ENCODE measurements at places on chromosomes 1 and 21.

DNA sequence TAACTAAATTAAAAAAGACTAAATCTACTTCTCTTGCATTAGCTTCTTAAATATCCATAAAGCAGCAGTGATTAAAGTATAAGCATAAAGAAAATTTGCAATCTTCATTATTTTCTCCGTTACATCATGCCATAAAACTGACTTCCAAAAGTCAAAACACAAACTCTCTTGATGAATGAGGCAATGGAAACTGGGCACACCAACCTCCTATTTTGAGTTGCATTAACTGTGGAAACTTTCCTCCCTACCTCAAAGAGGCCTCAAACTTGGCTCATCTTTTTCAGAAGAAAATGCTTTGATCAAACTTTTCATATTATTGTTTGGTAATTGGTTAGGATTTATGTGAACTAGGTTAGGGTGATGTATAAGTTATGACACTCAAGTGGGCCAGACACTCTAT lies 4.1 kb upstream of the BTG3 start:
- no peak for DNase-seq

DNA sequence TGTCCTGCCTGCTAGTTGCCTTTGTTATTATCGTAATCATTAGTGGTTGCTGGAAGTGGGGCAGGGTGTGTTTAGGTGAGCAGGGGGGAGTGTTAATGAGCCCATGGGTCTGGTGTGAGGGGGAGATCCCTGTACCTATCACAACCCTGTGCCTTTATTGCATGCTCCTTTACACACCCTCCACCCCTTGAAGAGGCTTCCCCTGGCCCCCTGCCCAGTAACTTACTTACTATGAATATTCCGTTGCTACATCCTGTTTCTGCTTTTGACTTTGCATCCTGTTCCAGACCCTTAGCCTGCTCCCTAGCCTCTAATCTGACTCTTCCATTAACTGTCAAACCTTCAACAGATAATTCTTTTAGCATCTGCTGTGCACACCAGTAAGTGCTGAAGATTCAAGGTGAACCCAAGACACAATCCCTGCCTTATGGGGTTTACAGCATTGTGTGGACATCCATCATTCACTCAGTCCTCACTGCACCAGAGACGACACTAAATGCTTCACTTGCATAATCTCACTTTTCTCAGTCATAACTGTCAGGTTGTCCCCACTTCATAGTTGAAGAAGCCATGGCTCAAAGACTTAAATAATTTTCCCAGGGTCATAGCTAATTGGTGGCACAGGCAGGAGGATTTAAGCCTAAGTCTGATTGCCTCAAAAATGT lies 47.9 kb downstream of the CDC7 start:
- no peak for DNase-seq

DNA sequence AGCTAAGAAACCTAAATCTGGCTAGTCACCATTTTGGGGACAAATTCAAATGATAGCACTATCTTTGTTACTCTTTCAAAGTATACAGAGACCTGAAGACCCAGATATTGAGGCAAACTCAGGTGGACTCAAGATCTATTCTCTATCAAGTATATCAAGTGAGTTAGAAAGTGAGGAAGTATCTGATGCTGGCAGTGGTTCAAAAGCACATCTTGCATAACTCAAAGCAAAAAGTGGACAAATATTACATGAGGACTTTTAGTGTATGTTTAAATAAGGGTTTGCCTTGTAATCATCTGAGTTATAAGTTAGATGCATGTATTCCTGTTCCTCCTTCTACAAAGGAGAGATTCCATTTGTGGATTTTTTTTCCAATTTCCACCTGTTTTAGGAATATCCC lies 338.4 kb downstream of the DISC1 start:
- no peak for DNase-seq

DNA sequence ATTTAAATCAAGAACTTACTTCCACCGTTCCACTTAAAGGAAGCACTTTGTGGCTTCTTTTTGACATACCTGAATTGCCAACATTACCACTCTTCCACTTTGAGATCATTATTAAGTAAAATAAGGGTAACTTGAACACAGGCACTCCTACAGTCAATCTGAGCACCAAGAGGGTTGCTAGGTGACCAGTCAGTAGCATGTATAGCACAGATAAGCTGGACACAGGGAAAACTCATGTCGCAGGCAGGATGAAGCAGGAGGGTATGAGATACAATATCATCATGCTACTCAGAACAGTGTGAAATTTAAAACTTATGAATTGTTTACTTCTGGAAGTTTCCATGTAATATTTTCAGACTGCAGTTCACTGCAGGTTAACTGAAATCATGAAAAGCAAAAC lies 47.0 kb upstream of the RAP1GAP start:
- no peak for DNase-seq

DNA sequence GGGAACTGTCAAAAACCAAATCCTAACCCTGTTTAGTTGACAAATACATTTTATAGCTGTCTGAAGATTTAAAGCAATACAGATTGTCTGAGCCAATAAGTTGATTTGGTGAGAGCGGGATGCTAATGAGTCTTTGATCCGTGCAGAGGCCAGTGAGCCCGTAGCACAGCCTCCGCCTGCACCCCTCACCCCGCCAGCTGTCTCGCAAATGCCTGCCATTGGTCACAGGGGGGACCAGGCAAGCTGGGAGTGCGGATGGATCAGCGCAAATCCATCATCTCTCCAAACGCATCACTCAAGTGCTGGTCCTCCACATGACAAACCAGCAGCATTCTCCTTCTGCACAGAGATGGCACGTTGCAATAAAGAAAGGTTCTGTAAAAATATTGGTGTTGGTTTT lies 51.0 kb downstream of the ZBTB18 start:
- no peak for DNase-seq

DNA sequence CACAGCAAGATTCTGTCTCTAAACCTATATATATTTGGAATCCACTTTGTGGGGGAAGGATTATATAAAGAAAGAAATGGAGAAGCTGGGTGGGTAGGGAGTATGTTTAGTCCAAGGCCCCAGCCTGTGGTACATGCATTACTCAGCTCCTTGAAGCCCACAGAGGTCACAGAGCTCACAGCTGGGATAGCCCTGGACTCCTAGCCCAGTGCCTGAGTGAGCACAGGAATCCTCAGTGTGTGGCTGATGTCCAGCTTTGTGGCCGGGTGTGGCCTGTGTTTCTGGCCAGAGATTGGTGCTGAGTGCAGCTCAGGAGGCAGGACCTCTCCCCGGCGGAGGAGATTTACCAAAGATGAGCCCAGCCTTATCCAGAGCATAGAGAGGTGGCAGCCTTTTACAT lies 7.6 kb downstream of the CAPN9 start:
- DNase-seq = no peak

DNA sequence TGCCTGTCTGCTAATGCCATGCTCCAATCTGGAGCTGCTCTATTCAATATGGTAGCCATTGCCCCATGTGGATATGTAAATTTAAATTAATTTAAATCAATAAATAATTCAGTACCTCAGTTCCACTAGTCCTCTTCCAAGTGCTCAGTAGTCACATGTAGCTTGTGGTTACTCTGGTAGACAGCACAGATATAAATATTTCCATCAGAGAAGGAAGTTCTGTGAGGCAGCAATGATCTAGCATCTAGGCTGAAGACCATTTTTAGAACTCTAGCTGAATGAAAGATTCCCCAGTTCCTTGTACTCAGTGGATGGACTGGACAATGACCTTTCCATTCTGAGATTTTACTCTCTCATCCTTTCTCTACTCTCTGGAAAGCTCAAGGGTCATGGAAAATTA lies 25.8 kb upstream of the CAPZB start:
- no peak for DNase-seq

DNA sequence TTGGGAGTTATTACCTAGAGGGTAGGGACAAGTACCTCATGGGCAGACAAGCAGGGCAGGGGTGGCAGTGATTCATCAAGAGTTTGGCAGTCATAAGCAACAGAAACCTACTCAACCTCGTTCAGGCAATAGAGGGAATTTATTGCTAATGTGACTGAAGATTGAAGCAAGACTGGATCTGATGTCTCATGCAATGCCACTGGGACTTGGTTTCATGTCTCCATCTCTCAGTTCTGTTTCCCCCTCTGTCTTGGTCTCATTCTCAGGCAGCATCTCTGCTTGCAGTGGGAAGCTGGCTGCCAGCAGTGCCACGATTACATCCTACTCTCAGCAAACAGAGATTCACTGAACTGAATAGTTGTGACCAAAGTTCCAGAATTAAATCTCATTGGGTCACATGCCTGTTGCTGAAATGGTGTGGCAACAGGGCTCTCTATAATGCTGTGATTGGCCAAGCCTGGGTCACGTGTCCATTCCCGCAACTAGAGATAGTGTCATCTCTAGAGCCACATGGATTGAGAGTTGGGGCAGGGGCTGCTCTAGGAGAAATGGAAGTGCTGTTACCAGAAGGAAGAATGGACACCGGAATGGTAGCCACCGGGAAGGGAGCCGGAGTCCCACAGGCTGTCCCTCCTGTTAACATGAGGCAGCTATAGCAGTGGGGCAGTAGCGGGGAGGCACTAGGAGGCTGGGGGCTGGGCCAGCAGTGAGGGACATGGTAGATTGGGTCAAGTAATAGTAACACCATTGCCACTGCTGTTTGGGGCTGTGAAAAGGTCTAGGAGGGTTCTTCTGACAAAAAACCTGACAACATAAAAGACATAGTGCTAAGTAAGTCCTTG lies 3.9 kb upstream of the CDC42 start:
- DNase-seq = no peak

- DNase-seq = peak; percentile 9
These were observed 3.6 kb upstream of the RSPH1 start for GRCh38 chr21:42499444-42500112.

DNA sequence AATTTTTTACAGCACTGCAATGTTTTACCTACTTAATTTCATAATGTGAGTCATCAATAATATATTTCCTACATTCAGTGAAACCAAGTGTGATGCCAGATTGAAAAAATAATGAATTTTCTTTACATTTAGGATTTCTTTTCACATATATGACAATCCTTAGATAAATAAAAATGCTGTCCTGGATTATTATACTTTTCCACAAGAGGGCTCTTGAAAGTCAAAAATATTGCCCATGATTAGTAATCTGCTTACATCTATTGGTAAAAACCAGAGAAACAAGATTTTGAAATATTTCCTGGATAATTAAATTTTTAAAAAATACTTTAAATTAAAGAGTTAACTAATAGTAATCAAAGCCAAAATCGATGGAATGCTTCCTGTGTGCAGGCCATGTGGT lies 86.8 kb upstream of the PLPPR4 start:
- DNase-seq = no peak

- no peak for DNase-seq
These were observed 5.8 kb downstream of the TTC13 start for GRCh38 chr1:230972855-230973271.

- no peak for DNase-seq
These were observed 19.4 kb downstream of the PRPF38A start for GRCh38 chr1:52423771-52424170.

- no peak for DNase-seq
These were observed at the start of gene GIPC2 for GRCh38 chr1:78045926-78046778. Gene GIPC2, plus strand, starts transcription at chr1:78045966. Its CDS starts 129 bp downstream, at chr1:78046095.

DNA sequence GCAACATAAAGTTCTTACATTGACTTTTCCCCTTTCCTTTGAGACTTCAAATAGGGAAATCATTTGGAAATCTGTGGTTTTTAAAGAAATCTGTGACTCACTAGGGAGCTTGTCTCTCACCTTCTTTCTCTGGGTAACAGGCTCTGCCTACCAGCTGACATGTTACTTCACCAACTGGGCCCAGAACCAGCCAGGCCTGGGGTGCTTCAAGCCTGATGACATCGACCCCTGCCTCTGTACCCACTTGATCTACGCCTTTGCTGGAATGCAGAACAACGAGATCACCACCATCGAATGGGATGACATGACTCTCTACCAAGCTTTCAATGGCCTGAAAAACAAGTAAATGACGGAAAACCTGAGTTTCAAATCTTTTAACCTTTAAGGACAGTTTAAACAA lies 9.2 kb upstream of the CHIA start:
- DNase-seq = no peak

DNA sequence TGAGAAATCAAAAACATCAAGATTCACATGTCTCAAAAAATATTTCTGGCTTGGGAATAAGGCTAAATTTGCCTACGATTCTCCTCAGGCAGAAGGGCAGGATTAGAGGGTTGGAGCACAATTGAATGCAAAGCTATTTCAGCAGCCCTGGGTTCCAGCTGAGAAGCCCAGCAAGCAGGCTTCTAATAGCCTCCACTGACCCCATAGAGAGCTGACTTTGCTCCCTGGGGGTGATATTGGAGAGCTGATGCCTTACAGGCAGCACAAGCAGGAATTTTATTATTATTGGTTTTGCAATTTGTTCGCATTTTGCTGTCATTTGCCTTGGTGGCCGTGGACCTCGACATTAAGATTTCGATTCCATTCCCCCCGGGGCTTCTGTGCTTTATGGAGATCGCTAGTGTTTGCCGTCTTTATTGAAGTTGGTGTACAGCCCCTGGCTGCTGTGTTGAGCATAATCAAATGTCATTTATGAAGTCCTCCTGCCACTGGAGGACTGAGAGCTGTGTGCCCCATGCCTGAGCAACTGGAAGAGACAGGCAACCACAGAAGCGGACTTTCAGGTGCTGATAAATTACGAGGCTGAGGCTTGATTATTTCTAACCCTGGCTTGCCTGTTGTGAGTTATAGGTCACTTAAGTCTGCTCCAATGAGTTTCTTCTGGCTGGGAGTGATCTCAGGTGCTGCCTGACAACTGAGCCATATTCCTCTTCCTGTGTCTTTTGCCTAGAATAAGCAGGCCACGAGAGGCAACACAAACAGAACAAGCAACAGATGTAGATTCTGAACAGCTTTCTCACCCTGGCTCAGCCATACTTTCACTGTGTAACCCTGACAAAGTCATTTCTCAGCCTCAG lies 518.4 kb upstream of the CAMK1G start:
- DNase-seq = no peak

GRCh38 chr1:41623736-41624135 lies 139.3 kb upstream of the EDN2 start:
- DNase-seq = no peak

DNA sequence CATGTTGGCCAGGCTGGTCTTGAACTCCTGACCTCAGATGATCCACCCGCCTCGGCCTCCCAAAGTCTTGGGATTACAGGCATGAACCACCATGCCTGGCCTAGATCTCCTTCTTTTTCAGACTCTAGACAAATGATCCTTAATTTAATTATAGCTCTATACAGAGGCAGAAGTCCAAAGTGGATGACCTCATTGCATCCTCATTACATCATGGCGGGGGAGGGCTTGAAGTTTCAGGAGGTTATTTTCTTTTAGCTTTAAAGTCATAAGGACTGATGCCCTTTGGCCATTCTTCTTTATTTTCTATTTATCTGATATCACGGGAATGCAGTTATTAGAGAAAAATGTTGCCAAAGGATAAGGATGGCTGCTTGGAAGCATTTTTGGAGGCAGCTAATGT lies 14.1 kb upstream of the MARK1 start:
- DNase-seq = no peak

GRCh38 chr1:111735858-111736544 lies 3.2 kb downstream of the INKA2 start:
- no peak for DNase-seq

DNA sequence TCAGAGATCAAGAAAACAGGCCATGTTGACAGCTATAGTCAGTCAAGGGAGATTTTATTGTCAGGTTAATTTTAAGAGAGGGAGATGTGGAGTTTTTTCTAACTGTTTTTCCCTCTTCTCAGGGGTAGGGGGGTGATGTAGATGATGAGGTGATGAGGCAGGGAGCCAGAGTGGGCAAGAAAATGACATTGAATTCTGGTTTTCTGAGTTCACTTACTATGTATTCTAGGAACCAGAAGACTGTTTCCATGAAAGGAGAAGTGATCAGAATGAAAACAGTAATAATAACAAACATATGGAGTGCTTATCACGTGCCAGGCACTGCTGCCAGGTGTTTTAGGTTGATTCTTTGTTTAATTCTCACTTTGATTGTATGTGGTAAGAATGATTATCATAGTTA lies 40.2 kb downstream of the CASQ2 start:
- no peak for DNase-seq

Measured in neural crest cell (in vitro differentiated cells).